ENCODE measurements at places on chromosomes 11 and 22.

GRCh38 chr11:108663154-108663877, 1.6 kb upstream of the DDX10 start:
- DNase-seq: no peak

DNA sequence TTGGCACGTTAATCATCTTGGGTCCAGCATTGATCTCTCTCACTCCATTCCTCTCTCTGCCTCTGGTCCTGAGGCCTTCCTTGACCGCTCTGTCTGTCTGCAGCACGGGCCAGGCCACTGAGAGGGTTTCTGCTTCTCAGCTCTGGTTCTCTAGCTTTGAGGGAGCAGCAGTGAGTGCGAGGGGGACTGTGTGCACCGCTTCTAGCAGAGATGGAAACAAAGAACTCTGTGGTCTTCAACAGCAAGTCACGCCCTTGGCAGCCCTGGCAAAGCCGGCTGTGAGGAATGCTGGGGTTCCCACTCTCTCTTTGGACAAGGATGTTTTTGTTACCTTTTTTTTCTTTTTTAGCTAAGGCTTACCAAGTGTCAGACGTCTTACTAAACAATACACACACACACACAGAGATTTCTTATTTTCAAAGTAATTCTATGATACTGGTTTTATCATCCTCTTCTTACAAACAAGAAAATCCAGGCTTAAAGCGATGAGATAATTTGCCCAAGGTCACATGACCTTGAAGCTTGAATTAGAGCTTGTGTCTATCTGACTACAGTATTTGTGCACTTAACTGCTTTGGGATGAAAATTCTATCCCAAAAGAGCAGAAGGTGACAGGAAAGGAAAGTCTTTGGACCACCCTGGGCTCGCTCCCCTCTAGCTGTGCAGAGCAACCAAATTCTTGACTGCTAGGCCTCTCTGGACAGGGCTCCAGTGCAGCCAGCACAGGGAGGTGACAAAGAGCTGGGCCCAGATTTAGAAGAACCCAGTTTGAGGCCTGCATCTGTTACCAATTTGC, 293.2 kb downstream of the NTM start:
- DNase-seq: no peak

DNA sequence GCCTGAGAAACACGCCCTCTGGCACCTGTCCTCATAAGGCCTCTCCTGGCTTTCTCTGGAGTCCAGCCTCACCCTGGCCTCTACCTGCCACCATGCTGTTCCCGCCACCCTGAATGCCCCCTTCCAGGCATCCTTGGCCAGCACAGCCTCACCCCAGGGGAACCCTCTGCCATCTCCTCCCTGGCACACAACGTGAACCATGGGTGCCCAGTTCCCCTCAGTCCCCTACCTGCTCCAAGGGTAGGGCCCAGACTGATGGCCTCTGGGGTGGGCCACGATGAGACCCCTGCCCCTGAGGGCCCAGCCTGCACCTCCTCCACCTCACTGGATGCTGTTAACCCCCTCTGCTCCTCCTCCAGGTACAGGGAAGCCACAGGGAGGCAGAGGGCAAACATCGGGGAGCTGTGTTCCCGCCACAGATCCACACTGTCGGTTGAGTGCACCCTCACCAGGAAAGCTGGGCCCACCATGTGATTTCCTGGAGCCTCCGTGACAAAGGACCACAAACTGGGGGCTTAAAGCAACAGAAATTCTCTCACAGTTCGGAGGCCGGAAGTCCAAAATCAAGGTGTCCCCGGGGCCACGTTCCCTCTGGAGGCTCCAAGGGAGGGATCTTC, 169.6 kb downstream of the BRD1 start:
- DNase-seq: no peak

DNA sequence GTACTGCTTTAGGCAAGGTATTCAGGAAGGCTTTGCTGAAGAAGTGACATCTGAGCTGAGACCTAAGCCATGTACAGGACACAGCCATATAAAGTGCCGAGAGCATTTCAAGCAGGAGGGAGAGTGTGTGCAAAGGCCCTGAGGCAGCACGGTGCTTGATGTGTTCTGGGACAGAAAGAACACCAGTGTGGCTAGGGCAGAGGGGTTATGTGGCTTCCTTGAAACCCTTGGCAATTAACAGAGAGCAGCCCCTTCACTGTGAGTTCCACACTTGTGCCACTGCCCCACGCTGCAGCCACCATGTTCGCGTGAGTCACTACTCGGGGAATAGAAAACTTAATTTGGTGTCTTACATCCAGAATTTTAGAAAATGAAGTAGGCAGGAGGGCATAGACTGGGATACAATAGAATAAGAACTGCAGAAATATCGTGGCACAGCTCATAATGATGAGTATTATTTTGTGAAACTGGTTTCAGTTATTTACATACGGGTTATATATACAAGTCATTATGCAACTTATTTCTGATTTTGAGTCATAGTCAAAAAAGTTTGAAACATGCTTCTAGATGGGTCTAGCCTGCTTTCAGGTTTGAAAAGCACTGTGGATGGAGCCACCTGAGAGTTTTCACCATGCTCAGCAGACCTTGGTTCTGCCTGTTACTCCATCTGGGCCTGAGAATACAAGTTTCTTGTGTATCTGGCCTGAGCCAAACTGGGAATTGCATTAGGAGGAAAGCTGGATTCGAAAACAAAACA, 11.8 kb downstream of the IL10RA start:
- DNase-seq: no peak

DNA sequence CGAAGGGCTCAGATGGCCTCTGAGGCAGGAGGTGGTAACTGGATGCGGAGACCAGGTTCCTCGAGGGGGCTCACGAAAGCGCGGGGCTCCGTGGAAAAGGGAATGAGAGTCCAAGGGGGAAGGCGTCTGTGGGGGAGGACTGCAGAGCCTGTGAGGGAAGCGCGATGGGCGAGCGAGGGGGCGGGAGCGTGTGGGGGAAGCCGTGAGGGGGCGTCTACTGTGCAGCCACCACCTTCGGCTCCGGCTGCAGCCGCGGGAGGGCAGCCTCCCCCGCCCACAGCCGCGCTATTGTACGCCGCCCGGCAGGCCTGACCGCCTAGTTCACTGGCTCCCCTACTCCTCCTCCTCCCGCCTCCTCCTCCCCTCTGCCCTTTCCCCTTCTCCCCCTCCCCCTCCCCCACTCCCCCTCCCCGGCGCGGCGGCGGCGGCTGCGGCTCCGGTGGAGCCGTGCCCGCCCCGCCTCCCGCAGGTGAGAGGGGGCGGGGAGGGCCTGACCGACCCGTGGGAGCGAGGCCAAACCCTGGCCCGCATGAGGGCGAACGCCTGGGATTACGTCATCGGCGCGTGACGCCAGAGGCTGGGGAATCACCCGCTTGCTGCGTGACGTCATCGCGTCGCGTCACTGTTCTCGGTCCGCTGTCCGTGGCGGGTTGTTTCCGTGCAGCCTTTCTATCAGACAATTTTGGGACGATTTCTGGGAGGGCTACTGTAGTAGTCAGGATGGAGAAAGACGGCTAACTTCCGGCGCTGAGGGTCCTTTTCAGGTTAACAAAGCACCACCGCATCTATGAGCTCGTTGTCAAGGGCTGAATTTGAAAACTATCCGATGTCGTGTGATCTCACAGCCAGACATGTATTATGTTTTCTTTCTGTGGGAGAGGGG, at the start of gene PAK1:
PAK1 (minus strand) TSS at position 294 of the 883 bp plus-strand sequence. CDS start 81,574 bp downstream, outside the sequence.
- DNase-seq: peak; percentile 93

DNA sequence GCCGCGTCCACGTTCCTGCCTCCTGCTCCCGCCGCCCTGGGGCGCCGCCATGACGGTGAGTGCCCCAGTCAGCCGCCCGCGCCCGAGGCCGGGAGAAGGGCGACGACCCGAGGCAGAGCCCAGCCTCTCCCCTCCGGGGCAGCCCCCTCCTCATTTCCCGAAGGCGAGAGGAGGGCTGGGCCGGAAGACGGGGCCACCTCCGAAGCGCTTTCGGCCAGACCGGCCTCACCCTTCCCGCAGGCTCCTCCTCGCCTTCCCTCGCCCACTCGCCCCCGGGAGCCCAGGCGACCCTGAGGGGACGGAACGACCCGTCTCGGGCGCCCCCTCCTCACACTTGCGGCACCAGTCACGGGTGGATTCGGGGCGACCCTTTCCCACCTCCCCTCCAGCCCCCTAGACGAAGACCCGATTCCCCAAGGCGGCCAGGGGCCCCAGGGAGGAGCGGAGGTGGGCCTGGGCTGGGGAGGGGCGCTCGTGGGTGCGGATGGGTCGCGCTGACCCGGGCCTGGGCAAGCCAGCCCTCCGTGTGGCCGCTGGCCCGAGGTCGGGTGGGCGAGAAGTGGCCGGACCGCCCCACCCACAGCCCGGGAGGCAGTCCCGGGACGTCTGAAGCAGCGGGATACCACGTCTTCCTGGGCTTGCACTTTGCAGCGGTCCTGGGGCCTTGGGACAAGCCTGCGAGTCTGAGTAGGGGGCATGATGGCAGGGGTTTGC, 49.7 kb downstream of the TRIOBP start:
- peak; percentile 66 for DNase-seq

- no peak for DNase-seq
These were observed 6.0 kb downstream of the UCP2 start for GRCh38 chr11:73976451-73977151.

DNA sequence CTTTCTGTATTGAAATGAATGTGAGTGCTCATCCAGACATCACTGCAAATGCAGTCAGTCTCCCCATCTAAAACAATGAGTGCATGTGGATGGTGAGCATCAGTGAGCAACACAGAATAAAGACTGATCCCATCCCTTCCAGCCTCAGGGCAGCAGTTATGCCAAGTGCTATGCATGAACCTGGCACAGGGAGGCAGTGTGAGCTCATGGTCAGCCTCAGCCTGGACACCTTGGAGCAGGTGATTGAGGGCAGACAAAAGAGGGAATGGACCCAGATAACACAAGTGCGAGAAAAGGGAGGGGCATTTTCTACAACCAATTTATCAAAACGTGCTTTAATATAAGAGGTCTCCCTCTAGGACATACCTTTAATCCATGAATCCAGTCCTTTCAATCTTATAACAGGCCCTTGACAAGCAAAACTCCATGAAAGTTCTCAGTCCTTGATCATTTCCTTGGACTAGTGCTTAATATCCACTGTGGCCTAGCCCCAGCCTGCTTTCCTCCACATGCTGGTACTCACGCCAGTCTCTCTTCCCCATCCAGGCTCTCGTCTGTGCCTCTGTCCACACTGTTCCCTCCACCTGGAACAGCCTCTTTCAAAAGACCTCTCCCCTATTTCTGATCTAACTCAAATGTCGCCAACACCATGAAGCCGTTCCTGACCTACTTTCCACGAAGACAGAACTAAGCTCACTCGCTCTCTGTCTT, 50.5 kb upstream of the LRRC55 start:
- DNase-seq: peak; percentile 50

DNA sequence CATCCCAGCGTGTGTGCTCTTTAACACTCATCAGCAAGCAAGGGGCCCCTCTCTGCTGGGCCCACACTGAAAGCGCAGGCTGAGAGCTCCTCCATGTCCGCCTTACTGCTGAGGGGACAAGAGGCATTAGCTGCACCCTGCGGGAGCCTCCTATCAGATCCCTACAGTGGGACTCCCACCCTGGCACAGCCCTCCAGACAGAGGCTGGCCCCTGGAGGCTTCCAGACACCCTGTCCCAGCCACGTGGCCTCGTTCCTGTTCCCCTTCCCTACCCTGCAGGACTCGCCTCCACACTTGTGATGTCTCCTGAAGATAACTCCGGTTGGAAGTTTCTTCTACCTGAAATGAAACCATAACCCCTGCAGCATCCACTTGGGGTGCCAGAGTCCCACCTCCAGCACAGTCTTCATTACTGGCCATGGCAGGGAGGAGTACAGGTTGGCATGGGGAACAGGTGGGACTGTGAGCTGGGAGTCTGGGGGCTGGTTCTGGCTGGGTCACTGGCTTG, 5.0 kb upstream of the SH3BP1 start:
- no peak for DNase-seq

GRCh38 chr11:72265951-72266350, 22.0 kb upstream of the PHOX2A start:
- DNase-seq: no peak

DNA sequence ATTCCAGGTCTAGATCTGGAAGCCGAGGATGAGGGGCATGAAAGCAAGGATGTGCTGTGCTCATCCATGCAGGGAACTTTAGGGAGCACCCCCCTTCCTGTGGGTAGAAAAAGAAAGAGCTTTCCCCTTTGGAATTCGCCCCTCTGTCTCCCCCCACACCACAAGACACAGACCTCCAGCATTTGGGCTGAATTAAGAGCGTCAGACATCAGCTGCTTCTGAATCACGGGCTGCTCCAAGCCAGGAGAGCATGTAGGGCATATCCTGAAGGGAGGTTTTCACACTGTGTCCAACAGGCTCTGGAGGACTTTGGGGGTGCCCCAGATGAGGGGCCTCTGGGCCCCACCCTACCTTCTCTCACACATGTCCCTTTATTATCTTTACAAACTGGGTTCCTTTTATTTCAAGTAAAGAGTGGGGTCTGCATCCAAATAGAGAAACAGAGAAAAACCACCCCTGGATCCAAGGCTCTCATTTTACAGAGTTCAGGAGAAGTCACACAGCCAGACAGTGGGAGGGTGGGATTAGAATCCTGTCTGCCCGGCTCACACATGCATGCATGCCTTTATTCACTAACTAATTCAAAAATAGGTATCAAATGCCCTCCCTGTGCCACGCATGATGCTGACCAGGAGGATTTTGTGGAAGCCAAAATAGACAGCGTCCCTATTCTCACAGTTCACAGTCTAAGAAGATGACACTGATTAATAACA, 52.8 kb downstream of the LRRC32 start:
- DNase-seq: no peak

DNA sequence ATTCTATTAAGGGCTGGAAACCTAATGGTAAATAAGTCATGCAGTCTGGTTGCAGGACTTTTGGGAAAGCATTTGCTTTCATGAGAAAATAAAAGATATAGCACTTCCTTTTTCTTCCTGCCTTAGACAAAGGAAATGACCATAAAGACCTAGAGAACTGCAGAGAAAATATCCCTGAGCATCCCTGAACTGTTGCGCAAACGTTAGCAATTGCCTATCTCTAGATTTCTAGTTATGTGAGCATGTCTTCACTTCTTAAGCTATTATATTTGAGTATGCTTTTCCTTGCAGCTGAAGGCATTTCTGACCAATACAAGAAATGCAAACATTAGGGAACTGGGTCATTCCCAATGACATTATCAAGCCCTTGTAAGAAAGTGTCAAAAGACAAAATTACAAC, 110.6 kb downstream of the KIF18A start:
- DNase-seq: no peak

- DNase-seq: peak; percentile 16
These were observed 1.4 kb downstream of the USP47 start for GRCh38 chr11:11843211-11843621.

GRCh38 chr11:128246364-128246801, 341.0 kb downstream of the ETS1 start:
- DNase-seq: no peak

DNA sequence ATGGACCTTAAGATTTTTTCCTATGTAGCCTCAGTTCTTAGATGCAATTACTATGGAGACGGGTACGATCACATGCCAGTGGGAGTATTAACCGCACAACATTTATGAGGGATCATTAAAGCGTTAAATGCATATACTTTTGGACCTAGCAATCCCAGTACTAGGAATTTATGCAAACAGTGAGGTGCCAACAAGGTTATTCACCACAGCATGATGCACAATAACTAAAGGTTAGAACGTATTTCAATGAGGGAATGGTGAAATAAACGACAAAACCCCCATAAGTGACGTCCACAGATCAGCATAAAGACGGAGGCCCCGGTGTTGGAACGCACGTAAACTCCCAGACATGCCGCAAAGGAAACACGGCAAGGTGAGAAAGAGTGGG, 539 bp downstream of the SIRT3 start:
- DNase-seq: no peak

- peak; percentile 80 for DNase-seq
These were observed at the start of gene SCN4B for GRCh38 chr11:118152552-118153471. TSS of gene SCN4B (minus strand) at chr11:118152823. CDS start at chr11:118152673, 150 bp downstream.

Data from retina (tissue), 1 donor.